ENCODE measurements at places on chromosomes 7 and 10.

DNA sequence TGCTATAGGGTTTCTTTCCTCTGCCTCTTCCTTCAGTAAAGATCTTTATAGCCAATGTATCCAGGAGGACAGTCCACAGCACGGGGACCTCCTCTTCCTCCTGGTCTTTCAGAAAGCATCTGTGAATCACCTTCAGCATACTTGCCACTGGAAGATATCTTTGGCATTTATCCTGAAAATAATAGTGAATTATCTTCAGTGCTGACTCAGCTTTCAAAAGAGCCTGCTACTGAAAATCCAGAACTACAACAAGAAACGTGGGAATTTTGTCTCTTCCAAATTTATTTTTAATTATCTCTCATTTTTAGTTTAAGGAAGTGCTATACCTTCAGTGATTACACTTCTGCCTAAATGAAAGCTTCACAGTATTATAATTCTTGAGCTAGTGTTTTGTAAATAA is 7.6 kb upstream of the UNC5B start:
- DNase-seq, result no peak

GRCh38 chr7:150451833-150452461 is 1.5 kb downstream of the GIMAP8 start:
- no peak for DNase-seq

GRCh38 chr7:84264396-84264795 is 69.8 kb upstream of the SEMA3A start:
- peak; percentile 11 for DNase-seq

DNA sequence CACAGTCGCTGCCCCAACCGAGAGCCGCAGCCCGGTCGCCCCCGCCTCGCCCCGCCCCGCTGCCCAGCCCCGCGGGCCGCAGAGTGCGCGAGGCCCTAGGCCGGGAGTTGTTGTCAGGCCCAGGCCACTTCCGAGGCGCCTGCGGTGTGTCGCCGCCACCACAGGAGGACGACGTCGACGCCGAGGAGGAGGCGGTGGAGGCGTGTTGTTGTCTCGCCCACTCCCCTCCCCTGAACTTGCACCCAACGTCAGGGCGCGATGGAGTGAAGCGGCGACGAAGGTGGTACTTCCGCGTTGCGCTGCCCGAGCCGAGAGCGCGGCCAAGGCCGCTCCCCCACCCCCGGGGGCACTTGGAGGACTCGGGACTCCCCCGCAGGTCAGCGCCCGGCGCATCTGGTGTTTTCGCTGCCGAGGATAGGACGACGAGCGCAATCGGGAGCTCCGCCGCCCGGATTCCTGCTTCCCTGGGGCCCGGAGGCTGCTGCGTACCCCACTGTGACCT is at the start of gene CDK13:
Gene CDK13 (plus strand): TSS at position 286 of the 502 bp plus-strand sequence. CDS start 386 bp downstream, outside the sequence.
- peak; percentile 91 for DNase-seq

- DNase-seq, result peak; percentile 36
Observed at GRCh38 chr7:38070718-38071117, 107.3 kb upstream of the STARD3NL start.

DNA sequence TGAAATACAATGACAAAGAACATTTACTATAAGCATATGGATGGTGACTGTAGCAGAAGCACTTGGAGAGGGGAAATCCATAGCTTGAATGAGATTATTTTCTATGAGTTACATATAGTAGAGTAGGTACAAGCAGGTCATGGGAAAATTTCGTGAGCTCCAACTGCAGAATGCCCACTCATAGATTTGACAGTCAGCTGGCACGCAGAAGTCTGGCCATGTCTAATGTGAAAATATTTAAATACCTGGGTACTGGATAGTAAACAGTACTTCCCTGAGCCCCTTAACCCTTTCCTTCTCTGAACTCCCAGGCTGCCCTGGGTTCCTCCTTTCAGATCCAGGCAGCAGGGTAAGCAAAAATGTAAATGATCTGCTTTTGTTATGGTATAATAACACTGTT is 209.7 kb downstream of the OTUD1 start:
- no peak for DNase-seq

- no peak for DNase-seq
Observed at GRCh38 chr10:127947211-127947610, 40.3 kb downstream of the PTPRE start.

DNA sequence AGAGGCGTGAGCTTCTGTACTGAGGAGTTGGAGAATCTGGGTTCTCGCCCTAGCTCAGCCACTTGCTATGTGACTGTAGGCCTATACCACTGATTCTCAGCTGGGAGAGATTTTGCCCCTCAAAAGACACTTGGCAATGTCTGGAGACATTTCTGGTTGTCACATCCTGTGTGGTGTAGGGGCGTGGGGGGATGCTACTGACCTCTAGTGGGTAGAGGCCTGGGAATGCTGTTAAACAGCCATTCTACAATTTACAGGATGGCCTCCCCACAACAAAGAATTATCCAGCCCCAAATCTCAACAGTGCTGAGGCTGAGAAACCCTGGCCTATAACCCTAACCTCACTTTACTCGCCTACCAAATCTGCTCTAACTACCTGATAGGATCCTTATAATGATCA is 58.8 kb upstream of the GAD2 start:
- peak; percentile 7 for DNase-seq

DNA sequence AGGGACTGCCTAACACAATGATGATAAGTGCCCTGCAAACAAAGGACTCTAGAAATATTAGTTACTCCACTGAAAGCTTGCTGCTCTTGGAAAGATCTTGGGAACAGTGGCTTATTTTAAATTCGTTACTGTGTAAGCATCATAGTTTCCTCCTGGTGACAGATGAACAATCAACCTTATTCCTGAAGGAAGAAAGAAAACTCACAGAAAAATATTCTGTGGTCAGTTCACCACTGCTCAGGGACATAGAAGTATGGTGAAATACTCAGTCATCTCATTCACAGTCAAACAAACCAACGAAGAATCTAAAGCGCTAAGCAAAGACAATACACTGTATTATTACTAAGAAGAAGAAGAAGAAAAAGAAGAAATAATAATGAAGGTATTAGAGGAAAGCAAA is 27.8 kb downstream of the MKX start:
- no peak for DNase-seq

DNA sequence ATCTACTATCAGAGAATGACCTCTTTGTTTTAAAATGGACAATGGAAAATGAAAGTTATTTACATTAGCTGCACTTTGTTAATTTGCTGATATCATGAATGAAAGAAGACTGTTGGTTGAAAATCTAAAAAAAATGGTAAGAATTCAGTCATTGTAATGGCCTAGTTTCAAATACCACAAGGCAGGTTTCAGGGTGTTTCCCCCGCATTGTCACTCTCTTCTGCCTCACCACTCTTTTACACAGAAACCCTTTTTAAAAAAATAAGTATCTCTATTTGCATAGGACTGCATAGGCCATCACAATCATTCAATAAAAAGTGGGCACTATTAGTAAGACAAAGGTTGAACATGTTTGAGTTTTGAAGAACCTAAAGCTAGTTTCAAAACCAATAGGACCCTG is 737.1 kb downstream of the INHBA start:
- no peak for DNase-seq

DNA sequence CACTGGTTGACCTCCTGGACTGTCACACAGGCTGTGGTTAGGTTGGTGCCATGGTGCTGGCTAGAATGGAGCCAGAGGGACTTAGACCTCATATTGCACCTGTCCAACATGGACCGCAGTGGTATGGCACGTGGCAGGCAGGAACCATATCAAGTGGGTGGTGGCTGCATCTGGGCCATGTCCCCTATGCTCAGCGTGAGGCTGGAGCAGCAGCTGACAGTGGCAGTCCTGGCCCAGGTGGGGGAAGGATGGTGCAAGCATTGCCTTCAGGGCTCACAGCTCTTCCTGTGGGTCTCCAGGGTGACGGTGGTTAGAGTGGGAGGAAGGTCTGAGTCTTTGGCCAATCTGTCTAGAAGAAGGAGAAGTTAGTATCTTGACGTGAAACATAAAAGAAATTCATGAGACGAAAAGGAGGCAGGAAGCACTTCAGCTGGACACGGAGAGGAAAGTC is 54.5 kb upstream of the PFKFB3 start:
- DNase-seq, result no peak

DNA sequence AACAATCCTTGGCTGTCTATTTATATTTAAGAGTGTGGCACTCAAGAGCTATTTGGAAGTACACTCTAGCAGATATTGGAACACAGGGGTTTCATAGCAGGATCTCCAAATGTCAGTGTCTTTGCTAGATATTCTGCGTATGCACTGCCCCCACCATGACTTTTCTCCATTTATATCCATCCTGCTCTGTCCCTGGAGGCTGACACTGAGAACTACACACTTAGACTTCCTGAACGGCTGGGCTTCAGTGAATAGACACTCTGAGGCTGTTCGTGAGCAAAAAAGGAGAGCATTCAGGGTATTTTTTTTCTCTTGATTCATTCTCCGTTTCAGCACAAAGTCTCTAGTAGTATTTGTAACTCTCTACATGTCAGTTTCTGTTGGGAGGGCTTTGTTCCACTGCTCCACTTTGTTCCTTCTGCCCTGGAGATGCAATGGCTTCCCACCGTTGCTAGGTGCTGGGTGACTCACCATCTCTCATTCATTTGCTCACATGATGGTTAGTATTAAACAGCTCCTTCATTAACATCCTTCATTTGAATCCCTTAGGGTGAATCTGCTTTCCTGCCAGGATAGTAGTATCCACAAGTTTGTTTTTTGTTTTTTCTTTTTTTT is 155.9 kb upstream of the SLC13A1 start:
- peak; percentile 9 for DNase-seq

GRCh38 chr7:131604841-131605279 is 48.4 kb upstream of the PODXL start:
- DNase-seq, result peak; percentile 82

DNA sequence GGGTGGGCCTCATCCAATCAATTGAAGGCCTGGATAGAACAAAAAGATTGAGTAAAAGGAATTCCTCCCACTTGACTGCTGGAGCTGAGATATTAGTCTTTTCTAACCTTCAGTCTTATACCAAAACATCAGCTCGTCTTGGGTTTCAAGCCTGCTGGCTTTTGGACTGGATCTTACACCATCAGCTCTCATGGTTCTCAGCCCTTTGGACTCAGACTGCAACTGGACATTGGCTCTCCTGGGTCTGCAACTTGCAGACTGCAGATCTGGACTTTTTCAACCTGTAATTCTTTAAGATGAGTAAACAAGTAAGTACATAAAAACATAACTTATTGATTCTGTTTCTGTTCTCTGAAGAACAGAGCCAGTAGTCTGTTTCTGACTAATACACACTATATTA is 73.7 kb downstream of the PPP1R3C start:
- no peak for DNase-seq

DNA sequence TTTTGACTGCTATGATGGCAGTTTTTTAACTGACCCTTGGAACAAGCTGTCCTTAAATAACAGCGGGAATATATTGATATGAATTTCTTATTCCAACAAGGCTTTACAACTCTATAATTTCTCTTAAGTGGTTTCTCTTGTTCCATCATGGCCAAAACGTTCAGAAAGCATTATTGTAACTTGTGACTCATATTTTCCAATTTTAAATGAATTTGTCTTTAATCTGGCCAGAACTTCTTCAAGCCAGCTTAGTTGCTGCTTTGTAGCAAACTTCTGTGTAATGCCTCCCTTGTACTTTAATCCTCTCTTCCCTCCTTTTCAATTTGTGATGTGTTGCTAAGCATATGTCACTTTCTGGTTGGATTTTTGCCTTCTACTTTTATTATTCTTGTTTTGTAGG is 271.9 kb downstream of the KIF20B start:
- DNase-seq, result no peak

GRCh38 chr7:33221390-33221789 is 92.0 kb downstream of the BBS9 start:
- no peak for DNase-seq

DNA sequence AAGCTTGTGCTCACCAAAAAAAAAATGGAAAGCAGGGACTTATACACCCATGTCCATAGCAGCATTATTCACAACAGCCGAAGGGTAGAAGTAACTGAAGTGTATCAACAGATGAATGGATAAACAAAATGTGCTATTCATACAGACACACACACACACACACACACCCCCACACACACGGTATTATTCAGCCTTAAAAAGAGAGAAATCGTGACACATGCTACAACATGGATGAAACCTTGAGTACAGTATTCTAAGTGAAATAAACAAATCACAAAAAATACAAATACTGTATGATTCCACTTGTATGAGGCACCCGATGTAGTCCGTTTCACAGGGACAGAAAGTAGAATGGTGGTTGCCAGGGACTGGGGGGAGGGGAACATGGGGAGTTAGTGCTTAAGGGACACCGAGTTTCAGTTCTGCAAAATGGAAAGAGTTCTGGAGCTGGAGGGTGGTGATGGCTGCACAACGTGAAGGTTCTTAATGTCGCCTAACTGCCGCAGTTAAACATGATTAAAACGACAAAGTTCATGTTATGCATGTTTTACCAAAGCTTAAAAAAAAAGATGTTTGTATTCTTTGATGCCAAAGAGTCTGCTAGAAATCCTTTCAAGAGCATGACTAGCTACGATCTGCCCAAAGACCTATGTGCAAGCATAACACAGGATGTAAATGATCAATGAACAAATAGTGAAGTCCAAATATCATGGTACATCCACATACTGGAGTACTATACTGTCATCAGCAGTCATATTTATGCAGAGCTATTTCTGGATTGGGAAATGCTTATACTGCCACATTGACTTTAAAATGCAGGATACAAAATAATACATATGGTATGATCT is 7.2 kb downstream of the TNS3 start:
- no peak for DNase-seq

DNA sequence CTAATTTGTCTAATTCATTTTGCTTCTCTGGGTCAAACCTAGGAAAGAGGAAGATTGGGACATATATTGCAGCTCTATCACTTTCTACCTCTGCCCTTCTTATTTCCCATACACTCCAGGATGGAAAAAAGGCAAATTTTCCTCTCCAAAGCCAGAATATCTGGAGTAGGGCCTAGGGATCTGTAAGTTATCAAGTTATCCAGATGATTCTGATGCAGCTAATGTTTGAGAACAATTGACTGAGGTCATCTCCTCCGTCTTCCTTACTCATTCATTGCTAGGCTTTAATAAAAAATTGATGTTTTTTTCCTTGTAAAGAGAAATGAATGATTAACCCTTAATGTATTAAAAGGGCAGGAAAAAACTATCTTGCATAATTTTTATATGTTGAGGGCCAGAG is 211.9 kb upstream of the GLI3 start:
- no peak for DNase-seq

GRCh38 chr7:98420966-98421612 is 20.2 kb upstream of the BAIAP2L1 start:
- DNase-seq, result peak; percentile 77

DNA sequence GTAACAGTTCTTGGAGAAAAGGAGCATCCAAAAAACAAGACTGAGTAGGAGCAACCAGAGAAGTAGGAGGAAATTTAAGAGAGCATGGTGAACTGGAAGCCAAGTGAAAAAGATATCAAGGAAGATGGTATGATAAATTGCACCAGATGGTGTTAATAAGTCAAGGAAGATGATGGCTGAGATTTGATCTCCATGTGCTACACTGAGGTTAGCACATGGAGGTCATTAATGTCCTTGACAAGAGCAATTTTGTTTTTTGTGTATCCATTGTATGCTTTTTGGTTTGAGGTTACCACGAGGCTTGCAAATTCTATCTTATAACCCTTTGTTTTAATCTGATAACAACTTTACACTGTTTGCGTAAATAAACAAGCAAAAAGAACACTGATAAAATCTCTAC is 11.3 kb upstream of the PTTG1IP2 start:
- no peak for DNase-seq

- DNase-seq, result no peak
Observed at GRCh38 chr7:36283181-36283580, 106.5 kb upstream of the ANLN start.
